NCI-H1694 treated with DMSO at 0.1 percent for 48 hours (cell line): ENCODE measurements at places on chromosomes 11 and 22.

GRCh38 chr22:36347094-36347493, 40.7 kb downstream of the MYH9 start:
- DNase-seq = no peak

DNA sequence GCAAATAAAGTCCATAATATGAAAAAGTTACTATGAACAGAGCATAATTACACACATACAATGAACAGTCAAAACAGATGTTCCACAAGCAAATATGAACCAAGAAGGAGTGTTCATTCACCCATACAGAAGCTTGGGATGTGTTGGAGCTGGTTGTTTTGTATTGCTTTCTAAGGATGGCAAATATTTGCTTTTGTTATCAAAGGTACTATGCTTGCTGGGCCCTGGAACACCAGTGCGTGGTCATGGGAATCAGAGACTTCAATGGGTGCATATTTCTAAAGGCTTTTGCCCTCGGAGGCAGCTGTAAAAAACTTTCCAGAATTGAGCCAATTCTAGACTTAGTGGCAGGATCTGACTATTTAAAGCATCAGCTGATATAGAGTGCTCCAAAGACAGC, 85.1 kb downstream of the BARX2 start:
- DNase-seq = no peak

DNA sequence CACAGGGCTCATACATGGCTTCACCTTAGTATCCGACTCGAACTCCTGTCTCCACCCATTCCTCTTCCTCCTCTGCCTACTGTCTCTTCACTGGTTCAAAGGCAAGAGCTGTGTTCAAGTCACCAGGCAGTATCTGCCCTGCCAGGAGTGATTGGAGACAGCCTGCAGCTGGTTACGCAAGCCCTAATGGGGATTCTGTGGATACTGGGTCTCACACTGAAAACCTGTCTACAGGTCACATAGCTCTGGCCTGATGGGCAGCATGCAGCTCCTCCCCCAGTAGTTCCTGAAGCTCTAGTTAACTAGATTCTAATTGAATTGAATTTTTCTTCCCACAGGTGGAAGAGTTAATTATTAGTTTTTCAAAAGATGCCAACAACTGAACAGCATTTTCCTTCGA, 332.2 kb downstream of the TMEM135 start:
- no peak for DNase-seq

- no peak for DNase-seq
Observed at GRCh38 chr11:44256673-44257291, 53.2 kb downstream of the ALX4 start.

DNA sequence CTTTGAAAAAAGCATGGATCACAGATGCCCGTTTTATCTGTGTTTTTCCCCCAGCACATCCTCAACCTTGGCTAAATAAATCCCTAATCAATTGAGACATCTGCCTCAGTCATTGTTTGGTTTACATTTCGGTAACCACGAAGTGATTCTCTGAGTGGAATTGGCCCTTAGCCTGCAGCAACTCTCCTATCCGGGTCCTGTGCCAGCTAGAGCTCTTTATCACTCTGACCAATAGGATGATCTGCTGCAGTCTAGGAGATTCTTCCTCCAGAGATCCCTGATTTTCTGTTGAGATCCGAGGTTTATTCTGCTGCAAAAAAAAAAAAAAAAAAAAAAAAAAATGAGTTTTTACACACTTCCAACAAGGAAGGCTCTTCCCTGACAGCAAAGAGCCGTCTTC, 137.3 kb downstream of the KCNA4 start:
- DNase-seq = no peak

DNA sequence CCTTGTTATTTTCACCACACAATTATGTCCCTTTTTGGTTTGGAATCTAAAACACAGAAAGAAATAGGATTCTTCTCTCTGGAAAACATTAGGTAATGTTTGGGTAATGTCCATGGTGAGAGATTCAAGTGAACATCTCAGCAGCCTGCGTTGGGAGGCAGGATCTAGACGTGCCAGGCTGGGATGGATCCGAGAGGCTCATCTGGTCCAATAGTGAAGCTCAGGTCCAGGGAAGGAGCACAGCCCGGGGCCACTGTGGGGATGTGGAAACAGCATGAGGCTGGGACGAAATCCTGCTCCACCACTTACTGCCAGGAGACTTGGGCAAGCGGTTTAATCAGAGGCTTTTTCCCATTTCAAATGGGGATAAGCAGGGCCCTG, 109.9 kb downstream of the CSNK2A3 start:
- no peak for DNase-seq

DNA sequence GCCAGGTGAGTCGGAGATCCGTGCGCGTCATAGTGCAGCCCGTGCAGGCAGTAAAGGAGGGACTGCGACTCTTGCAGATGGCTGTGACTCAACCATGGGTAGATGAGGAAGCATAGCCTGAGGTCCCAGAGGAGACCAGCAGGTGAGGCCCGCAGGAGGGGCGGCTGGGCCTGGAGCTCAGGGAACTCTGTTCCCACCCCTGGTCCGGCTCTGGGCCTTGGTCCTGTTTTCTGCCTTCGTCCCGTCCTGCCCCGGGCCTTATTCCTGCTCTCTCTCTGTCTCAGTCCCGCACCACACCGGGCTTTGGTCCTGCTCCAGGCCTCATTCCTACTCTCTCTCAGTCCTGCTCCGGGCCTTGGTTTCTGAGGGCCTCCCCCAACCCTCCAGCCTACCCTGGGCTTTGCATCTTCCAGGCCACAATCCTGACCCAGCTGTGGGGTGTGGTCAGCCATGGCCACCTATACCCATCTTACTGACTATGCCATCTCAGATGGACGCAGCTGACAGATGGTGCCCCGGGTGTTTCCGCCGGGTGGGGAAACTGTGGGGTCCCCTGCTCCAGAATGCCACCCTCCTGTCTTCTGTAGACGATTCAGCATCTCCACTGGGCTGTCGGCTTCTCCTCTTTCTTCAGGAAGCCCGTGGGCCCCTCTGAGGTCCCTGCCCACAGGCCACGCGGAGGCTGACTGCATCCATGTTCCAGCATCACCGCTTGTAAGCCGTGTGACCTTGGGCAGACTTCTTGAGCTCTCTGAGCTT, 1134.1 kb downstream of the BRD1 start:
- DNase-seq = no peak

DNA sequence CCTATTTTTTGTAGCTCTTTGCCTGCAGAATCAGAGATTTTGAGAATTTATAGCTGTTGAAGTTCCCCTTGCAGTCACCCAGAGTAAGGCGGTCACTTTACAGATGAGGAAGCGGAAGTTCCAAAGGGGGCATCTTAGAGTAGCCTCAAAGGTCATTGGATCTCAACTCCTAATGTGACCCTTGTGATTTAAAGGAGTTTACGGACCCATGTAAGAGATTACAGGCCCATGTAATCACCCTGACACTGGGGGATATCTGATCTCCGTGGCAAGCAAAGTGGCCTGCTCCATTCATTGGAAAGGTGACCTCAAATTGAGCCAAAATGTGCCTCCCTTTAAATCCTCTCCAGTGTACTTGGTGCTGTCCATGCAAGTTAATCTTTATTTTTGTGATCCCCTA, 15.7 kb downstream of the P2RX3 start:
- no peak for DNase-seq

GRCh38 chr22:40410731-40411505, 40.5 kb downstream of the SGSM3 start:
- DNase-seq = no peak
